ENCODE measurements at places on chromosomes 6 and 20.

DNA sequence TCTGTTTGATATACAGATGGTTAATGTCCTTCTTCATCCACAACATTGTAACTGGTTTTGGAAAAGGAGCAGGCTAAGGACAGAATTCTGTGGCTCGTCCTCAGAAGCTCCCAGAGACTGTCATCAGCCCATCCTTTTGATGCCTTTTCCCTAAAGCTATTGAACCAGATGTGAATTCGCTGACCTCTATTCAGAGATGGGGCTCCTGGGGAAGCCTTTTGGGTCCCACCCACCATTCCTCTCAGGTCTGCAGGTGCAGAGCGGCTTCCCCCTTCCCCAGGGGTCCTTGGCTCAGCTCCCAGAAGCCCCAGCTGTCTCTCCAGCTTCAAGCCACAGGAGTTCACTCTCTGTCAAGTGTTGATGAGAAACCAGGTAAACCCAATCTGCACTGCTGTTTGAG is 191.7 kb downstream of the SMOC2 start:
- DNase-seq, result no peak

- DNase-seq, result no peak
Measured at GRCh38 chr6:147970970-147971369, 371.7 kb upstream of the SASH1 start.

GRCh38 chr6:79504372-79504771 is 32.9 kb downstream of the LCA5 start:
- DNase-seq, result no peak

DNA sequence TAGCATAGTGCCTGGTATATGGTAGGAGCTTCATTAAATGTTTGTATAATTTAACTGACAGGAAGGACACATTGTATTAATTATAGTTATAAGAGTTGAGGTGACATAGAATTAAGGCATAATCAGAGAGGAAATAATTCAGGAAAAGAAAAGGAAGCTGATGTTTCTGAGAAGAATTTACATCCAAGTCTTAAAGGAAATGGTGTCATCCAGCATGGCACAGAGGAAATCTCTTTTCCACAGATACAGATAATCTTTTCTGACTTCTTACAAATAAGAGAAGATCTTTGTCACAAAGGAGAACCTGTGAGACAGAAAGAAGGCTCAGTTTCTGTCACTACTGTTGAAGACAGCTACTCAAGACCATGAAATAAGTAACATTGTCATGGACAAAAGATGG is 222.5 kb downstream of the GJA1 start:
- DNase-seq, result no peak

GRCh38 chr6:105324386-105324950 is 78.4 kb downstream of the PREP start:
- no peak for DNase-seq

DNA sequence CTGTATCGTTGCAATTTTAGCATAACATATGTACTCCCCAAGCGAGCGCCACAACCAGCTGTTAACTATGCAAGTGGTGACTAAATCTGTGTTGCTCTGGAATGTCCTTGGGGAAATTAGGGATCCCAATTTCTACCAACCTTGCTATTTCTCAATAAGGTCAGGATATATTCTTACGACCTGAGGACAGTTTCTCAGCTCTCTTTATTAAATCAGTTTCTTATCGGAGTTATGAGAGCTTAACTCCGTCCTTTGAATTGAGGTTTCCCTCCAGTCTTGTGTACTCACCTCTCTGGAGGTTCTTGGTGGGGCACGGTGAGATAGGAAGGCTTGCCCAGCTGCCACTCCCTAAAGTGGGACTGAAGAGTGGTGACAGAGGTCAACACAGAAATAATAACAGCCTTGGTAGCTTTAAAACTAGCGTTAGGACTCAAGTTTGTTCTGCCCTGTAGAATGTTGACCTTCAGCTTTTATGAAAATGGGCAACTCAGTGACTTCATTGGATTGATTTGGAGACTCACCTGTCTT is 694 bp downstream of the MRPS18B start:
- DNase-seq, result no peak

- DNase-seq, result no peak
Measured at GRCh38 chr20:22243067-22243466, 341.3 kb downstream of the FOXA2 start.

DNA sequence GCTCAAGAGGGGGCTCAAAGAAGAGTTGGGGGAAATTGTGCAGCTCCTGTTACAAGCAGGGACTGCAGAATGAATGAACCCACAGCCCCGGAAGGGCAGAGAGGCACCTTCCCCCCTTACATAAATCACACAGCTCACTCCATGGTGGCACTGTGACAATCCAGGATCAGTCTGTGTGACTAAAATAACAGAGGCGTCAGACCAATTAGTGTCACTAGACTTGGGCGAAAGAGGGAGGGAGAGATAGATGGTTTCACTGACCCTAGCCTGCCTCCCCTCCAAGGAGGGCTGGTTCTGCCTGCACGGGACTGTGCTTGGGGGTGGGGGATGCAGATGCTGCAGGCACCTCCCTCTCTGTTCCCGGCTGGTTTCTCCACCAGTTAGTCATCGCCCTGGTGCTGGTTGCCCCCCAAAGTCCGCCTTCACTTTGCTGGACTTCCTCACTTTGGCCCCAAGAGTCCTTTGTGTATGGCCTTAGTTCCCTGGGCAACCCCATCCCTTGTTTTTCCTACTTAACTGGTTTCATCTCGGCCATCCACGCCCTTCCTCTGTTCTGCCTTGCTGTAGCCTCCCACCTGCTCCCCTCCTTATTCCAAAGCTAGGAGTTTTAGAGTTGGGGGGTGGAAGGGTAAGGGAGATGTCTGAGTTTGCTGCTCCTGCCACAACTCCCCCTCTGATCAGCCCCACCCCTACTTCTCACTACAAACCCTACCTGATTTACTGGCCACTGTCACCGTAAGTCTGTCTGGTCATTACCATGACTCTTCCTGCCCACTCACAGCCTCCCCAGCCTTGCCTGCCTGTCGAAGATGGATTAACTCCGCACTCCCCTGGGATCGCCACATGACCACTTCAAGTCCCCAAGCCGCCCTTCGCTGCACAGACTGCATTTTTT is 17.7 kb downstream of the CCDC167 start:
- no peak for DNase-seq

GRCh38 chr6:152309648-152310047 is 327.5 kb downstream of the SYNE1 start:
- DNase-seq, result no peak

- DNase-seq, result no peak
Measured at GRCh38 chr20:51529758-51530157, 12.8 kb downstream of the NFATC2 start.

GRCh38 chr6:91580635-91581034 is 993.8 kb upstream of the MAP3K7 start:
- DNase-seq, result no peak

DNA sequence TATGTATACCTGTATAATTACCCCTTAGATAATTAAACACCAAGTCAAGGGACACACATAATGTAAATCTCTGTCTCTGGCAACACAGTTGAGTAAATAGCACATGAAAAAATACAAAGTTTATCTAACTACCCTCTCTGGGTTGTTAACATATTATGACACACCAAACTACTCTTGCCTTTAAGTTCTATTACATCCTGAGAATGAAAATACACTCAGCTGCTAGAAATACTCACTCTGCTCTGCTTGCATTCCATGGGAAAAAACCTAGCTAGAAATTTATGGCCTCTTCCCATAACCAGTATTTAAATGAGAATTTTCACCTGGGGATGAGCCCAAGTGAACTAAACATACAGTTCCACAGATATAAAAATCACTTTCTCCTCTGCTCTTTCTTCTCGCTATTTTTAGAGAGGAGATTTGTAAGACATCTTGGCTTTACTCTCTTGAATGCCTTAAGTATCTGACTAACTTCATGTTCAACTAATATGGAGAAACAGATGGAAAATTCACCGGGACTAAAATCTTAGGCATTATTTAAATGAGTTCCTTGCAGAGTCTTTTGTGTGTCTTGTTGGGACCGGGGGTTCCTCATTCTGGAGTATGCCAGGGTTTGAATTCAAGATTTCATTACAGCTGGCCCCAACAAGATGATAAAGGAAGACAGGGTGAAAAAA is 140.9 kb downstream of the GJA10 start:
- no peak for DNase-seq

- DNase-seq, result no peak
Measured at GRCh38 chr20:14295238-14295637, 42.2 kb downstream of the FLRT3 start.

DNA sequence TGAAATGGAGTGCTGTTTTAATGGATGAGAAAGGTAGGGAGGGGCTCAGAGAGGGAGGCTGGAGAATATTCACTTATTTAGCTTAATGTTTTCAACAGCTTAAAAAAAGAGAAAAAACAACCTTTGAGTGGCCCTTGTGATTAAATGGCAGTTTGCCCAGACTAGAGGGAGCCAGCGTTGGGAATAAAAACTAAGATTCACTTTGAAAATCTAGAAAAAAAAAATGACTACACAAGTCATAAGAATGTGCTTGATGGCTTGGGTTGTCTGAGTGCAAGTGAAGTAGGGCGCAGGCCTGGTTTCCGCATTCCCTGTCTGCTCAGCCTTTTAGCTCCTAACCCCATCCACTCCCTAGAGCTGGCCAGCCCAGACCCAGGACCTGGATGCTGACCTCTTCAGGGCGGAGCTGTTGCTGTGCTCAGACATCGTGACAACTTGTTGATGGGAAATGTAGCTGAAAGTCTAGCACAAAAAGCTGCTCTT is 28.9 kb downstream of the UTRN start:
- DNase-seq, result no peak

GRCh38 chr20:32603046-32603726 is 18.1 kb upstream of the NOL4L start:
- DNase-seq, result no peak

GRCh38 chr6:40550202-40551101 is 36.7 kb downstream of the LRFN2 start:
- DNase-seq, result peak; percentile 47

DNA sequence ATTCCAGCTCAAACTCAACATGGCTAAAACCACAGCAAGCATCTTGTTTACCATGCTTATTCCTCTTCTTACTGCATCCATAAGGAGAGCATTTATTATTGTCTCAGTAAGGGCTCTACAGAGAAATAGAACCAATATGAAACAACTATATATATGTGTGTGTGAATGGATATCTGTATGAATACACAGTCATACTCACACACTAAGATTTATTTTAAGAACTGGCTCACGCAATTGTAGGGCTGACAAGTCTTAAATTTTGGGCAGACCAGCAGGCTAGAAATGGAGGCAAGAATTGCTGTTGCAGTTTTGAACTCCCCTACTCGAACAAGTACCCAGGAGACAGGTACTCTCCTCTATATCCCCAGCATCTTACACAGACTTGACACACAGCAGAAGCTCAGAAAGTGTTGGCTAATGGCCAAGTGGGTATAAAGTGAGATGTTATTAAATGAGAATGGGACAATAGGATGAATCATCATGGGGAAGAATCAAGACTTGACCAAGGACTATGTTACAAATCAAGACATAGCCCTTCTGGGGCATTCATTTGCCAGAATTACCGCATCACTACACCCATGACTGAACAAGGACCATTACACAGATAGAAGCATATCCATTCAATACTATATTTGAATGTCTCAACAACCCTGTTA is 13.0 kb downstream of the ZHX3 start:
- no peak for DNase-seq

GRCh38 chr6:2749969-2750600 is 637 bp downstream of the MYLK4 start:
- no peak for DNase-seq

DNA sequence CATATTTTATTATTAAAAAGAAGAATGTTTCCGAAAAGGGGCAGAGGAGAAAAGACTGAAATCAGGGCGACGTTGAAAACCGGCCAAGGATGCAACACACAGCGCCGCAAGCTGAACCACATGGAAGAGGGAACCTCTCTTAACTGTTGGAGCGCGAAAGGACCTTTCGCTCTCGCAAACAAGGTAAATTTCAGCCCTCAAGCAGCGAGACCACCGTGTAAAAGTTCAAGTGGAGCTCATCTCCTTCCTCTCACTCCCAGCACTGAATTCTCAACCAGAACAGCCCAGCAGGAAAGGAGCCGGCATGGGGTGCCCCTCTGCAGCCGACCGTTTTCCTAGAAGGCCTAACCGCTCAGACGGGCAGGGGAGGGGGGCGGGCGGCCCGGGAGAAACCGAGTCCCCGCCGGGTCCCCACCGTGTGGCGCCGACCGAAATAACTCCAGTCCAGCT is 621 bp downstream of the GPR63 start:
- DNase-seq, result no peak

GRCh38 chr6:81564470-81565068 is 187.9 kb downstream of the TENT5A start:
- DNase-seq, result no peak

GRCh38 chr6:104573350-104573749 is 286.4 kb downstream of the HACE1 start:
- DNase-seq, result no peak

GRCh38 chr6:36432151-36432671 is 10.4 kb downstream of the PXT1 start:
- no peak for DNase-seq

DNA sequence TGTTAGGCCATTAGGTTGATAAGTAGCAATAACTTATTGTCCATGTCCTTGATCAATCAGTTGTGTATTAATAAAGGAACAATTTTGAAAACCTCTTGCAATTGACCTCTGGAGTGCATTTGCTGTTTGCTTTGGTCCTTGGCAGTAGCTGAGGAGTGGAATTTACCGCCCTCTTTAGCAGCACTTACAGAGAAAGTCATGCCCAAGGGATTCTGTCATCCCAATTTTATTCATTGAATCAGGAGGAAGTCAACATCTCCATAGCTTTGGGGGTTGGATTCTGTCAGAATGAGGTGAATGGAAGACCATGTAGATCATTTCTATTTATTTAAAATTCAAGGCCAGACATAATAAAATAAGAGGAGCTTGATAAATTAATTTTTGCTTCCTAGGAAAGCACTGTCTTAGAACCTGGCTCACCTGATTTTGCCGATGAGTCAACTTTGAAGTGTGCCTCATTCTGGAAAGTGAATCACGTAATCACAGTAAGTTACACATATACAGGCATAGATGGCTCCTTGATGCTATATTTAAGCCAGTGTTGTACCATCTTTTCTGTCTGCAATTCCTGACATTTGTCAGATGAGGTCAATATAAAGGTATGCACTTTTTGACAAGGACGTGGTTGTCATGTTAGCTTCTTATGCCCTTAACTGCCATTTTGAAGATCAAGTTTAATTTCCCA is 128.7 kb upstream of the MLIP start:
- DNase-seq, result no peak

DNA sequence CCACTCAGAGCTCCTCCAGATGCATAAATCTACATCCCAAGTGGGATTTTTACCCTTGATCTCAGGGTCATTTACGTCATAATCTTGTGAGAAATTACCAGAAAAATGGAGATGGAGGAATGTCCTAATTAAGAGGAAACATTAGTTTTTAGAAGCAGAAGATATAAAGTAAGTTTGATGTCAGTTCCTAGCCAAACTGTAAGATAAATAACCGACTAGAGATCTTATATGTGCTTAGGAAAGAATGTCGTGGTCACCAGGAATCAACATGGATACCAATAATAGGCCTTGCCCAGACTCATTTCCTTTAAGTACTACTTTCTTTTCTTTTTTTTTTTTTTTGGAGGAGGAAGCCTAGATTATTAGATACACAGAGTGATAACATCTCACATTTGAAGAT is 186.9 kb downstream of the UTRN start:
- DNase-seq, result no peak
